Lower lobe of right lung (tissue), 2 donors: ENCODE measurements at places on chromosomes 1 and 21. TPM values are rescaled to one million over a fixed set of nuclear protein-coding genes. Genes with fewer than 3 reads are reported as not detected.
A peak's percentile ranks its signal among the peaks of the same experiment; 100 is the strongest.

Gene CNN3
- total RNA-seq, result 151 TPM

DNA sequence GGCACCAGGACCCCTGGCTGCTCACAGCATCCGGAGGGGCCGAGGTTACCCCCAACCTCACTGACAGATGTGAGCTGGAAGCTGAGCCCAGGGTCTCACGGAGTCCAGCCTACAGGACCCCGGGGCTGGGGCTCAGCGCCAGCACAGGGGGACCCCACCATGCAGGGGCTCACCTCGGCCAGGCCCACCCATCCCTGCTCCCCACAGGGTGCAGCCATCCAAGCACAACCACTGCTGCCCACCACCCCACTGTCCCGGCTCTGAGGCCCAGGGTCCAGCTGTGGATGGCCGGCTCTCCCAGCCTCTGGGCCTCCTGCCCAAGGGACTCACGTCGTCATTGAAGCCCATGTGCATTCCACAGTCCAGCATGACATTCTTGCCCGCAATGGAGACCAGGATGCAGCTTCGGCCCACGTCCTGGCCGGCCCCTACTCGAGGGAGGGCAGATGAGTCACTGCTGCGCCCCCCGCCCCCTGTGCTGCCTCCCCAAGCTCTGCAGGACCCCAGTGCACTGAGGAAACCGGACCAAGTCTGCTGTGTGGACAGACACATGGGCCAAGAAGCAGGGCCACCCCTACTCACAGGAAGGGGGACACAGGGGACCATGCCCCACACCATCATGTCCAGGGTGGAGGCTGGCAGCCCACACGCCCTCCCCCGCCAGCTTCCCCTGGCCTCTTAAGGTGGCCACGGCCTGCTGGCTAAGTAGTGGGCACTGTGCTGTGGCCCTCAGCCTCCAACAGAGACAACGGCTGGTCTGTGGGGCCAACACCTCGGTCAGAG lies 3.6 kb downstream of the INTS11 start:
- DNase-seq, result no peak

GRCh38 chr1:207017615-207018559 lies 14.7 kb downstream of the C1orf116 start:
- DNase-seq, result peak; percentile 63

Gene TTC22
- total RNA-seq, result 8.4 TPM

DNA sequence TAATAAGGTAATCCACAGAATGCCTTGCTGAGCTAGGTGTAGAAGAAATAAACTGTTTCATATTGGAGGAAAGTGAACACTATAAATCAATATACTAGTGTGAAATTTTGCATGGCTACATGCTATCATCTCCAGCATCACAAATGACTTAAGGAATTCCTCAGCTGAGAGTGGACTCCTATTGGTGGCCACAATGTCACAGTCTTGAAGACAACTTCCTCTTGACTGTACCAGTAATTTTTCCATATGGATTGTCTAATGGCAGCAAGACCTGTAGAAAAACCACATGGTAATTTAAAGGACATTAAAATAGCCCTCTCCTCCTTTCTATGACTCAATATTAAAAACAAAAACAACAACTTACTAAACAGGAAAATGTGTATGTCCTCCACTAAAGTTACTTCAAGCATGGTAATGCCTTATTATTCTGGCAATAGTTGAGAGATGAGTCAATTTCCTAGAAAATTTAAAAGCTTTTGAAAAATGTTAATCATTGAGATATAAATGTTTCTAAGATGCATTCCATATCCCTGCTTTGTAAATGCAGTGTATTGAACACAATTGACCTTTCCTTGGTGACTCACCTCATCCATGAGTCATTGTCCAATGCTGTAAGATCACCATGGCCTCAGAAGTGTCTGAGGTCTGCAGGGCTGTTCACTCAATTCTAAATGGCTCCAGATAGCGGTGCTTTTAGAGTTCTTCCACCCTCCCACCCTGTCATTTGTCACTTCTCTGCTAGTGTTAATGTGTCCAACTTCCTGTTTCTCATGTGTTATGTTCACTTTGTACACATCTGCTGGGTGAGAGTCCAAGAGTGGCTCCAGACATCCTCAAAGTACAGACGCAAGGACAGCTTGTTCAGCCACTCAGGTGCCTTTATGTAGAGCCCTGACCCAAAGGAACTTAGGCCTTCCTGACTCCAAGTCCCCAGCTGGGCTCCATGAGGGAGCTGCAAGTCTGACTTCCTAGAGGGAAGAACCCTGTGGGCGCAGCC lies 32.8 kb upstream of the DNASE2B start:
- peak; percentile 41 for DNase-seq

GRCh38 chr1:227924168-227924832 lies 23.4 kb downstream of the WNT9A start:
- DNase-seq, result no peak

- no peak for DNase-seq
Measured at GRCh38 chr1:41122148-41122547, 100.6 kb upstream of the SLFNL1 start.

Gene DTL
- total RNA-seq, result 3.9 TPM

- DNase-seq, result no peak
Measured at GRCh38 chr1:94531664-94532063, 9.9 kb downstream of the F3 start.

Gene LRRC39
- 0.71 TPM for total RNA-seq

Gene SHISA4
- total RNA-seq, result 7.8 TPM

DNA sequence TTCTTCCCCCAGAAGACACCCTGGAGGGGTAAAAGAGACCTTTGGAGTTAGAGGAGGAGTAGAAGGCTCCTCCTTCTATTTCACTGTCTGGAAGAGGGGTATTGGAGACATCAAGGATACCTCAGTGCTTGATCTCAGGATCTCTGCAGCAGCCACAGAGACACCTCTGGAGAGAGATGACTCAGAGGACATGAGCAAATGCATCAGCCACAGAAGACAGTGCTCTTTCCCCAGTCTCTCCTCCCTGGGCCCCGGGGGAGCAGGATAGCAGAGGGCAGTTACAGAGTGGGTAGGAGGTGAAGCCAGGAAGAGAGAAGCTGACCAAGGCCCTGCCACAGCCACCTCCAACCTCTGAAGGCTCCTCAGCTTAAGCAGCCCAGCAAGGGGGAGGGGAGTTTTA lies 15.3 kb upstream of the TEDDM1 start:
- DNase-seq, result no peak

GRCh38 chr1:201399352-201400126 lies 415 bp upstream of the LAD1 start:
- DNase-seq, result peak; percentile 74

Gene GJA9
- not detected for total RNA-seq

DNA sequence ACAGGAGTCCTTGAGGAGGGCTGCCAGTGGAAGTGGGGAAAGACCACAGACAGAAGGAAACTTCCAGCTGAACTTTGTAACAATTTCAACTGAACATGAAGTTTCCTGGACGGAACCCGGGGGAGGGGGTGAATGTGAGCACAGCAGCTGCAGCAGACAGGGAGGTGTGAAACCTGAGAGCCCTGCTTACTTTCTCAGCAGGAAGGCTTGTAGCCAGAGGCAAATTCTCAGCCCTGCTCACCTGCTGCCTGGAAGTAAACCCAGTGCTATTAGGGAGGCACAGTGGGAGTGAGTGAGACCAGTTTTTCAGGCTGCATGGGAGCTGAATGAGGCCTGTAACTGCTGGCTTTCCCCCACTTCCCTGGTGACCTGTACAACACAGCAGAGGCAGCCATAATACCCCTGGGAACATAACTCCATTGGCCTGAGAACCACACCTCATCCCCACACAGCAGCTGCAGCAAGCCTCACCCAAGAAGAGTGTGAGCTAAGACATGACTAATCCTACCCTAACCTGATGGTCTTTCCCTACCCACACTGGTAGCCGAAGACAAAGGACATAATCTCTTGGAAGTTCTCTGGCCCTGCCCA lies 9.6 kb upstream of the SPRR2F start:
- DNase-seq, result no peak

DNA sequence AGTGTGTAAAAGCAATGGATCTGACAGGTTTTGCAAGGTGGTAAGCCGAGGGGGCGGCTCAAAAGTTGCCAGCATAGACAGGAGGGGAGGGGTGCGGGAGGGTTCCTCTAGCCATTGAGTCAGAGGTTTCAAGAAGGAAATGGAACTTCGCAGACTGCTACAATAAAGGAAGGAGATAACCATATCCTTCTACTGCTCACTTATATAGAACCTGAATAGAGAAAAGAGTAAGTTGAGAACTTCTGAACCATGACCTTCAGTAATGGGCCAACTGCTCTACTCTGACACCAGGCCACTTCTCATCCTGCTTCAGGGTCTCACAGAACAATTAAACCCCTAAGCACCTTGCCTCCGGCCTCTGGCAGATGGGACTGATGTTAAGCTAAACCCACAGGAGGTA lies 26.3 kb upstream of the BCAR3 start:
- DNase-seq, result no peak

DNA sequence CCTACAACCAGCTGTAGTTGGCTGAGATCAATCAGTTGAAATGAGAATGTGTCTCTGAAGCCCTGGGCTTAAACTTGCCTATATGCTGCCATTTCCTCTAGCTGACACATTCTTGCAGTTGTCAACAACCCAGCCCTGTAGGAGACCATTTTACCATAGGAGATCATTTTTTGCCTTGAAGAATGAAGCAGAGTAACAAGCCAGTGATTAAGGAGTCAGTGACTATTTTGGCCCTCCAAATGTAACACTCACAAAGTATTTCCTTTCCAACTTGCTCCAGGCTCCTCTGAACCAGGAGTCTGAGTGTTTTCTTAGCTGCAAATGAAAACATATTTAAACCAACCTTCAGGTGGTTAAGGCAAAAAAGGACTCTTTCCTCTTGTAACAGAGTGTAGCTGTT lies 183.5 kb downstream of the ZZZ3 start:
- no peak for DNase-seq

GRCh38 chr1:207026104-207026534 lies 6.4 kb downstream of the C1orf116 start:
- DNase-seq, result no peak

DNA sequence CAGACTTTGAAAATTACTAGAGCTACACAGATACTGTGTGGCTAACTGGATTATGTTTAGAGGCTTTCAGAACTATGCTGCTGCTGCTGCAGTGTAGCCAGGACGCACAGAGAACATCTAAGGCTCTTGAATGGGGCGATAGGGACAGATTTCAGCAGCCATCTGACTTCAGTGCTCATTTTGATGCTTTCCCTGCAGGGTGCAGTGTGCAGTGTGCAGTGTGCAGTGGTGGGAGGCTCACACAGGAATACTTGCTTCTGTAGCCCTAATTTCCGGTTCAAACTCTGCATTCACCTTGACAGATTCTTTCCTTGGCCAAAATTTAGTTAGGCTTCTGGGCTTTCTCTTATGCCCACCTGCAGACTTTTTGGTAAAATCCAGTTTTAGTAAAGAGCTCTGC lies 7.7 kb downstream of the METTL18 start:
- no peak for DNase-seq

DNA sequence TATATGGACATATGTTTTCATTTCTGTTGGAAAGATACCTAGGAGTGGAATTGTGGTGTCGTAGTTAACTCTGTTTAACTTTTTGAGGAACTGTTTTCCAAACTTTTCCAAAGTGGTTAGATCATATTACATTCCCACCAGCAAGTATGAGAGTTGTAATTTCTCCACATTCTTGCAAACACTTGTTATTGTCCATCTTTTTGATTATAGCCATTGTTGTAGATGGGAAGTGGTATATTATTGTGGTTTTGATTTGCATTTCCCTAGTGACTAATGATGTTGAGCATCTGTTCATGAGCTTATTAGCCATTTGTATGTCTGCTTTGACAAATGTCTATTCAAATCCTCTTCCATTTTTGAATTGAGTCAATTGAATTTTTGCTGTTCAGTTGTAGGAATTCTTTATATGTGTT lies 19.8 kb downstream of the CAMTA1 start:
- DNase-seq, result no peak

Gene C1orf94
- total RNA-seq, result not detected

DNA sequence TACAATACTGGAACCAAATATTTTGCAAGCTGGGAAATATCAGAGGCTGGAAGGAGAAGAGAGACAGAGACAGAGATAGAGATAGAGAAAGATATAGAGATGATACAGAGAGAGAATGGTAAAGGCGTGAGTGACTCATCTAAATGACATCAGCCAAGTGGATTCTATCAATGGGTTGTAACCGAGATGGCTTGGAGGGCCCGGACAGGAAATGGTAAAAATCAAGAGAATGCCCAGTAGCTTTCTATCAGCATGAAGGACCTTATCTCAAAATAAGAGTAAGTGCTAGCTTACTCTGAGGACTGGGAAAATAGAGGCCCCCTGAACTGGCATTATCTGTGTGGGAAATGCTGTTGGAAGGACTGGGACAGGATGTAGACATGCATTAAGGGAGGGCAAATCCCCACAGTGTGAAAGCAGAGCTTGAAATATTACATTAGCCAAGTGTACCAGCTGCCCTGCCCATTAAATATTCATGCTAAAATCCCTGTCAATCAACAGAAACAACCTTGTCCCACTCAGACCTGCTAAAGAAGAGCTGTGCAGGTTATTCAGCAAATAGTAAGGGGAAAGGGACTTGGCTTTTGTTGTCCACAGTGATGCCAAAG lies 76.6 kb upstream of the ZNF644 start:
- no peak for DNase-seq

DNA sequence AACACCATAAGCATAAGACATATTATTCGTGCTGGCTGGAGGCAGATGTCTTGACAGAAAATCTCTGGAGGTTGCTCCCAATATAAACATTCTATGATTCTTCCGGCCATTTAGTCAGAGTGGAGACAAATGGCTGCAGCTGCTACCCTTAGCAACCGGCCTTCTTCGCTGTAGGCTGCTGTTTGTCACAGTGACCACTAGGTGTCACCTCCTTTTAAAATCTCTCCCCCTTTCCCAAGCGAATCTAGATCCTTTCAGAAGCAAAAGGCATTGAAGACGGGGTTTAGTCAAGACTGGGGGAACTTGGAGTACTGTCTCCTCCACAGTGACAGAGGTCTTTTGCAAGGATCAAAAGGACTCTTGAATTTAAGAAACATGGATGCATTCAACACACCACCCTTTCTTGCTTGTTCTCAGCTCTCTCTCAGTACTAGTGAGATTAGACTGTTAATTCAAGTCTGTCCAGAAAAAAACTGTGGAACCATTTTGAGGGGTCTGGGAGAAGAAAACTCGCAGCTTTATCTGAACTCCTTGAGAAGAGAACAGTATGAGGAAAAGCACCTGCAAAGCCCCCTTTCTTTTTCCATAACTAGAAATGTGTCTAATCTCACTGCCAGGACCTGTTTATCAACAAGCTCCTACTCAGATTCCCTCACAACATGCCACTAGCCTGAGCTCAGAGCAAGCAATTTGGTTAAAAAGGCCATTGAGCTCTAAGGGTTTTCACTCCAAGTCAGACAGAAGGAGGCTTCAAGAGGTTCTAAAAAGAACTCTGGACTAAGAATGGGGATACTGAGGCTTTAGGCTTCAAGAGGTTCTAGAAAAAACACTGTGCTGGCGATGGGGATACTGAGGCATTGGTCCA lies 408.3 kb upstream of the PLXNA2 start:
- peak; percentile 48 for DNase-seq

Gene IBA57
- 10.7 TPM for total RNA-seq

- DNase-seq, result no peak
Measured at GRCh38 chr21:30126576-30126975, 40.0 kb downstream of the CLDN17 start.

GRCh38 chr1:217191441-217191840 lies 439.4 kb downstream of the GPATCH2 start:
- DNase-seq, result no peak

Gene CTSE
- total RNA-seq, result 63.6 TPM

- no peak for DNase-seq
Measured at GRCh38 chr1:22618056-22618455, 18.4 kb upstream of the C1QA start.

Gene MACO1
- 19.7 TPM for total RNA-seq
